ENCODE measurements at places on chromosomes 6 and 20. TPM values are rescaled to one million over a fixed set of nuclear protein-coding genes. Genes with fewer than 3 reads are reported as not detected.
A peak's percentile ranks its signal among the peaks of the same experiment; 100 is the strongest.

DNA sequence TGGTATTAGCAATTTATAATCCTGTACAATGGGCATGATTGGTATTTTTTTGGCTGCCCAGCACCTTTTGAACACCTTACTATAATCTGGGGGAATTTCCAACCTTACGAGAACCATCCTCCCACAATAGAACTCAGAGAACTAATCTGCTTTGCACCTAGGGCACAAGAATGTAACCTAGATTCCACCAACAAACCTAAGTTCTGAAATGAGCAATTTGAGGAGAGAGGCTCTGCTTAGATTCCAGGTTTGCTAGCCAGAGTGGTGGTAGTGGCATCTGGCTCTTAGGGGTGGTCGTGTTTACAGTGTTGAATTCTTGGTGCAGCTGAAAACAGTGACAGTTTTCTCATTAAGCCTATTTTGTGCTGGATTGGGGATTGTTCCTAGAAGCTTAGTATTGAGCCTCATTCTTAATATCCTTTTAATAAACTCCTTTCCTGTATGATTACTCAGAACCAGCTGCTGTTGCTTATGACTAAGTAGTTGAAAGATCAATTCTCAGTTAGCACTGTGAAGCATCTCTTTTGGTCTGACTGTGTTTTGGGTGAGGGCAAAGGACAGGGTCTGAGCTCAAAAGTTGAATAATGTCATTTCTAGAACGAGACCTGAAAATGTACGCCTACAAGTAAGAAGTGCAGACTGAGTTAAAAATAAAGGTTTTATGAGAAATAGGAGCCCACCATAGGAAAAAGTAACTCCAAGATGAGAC lies 385.6 kb downstream of the CDKAL1 start:
- no peaks in the 10 kb centered on the region for H3K27me3 ChIP-seq
- H3K4me3 ChIP-seq, result no peak overlapping the region
- H3K4me1 ChIP-seq, result peaks cover 14% of the 10 kb centered on the region
- DNase-seq, result peak; percentile 5
- peaks cover 20% of the 10 kb centered on the region for H3K36me3 ChIP-seq
- peak overlapping the region; percentile 42 for H3K27ac ChIP-seq

GRCh38 chr6:147207837-147208754 lies 3.9 kb downstream of the STXBP5 start:
- peaks cover 12% of the 10 kb centered on the region for H3K36me3 ChIP-seq
- H3K27ac ChIP-seq, result no peak overlapping the region
- no peaks in the 10 kb centered on the region for H3K27me3 ChIP-seq

Gene PRICKLE4
- total RNA-seq, result not detected

DNA sequence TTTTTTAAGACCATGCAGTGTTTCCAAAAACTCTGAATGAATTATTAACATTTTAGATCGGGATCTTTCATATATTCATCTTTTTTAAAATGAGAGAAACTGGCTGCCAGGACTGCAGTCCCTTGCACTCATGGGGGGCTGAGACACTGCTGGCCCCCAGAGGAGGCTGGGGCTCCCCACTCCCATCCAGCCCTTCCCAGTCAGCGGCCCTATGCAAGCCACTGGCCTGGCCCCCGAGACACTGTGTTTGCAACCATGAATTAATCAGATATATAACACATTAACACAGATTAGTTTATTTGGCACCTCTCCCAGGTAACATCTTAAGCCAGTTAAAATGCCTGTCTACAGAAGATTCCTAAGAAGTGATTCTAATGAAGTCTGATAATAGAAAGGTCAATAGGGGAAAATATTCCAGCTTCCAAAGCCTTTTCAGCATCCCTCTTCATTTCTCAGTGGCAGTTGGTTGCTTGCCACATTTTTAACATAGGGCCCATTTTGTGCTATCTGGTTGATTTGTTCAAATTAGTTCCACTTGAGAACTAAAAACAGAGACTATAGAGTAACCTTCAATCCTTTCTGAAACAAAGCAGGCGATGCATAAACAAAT lies 184.4 kb upstream of the FBXL4 start:
- H3K36me3 ChIP-seq, result no peaks in the 10 kb centered on the region
- no peaks in the 10 kb centered on the region for H3K4me1 ChIP-seq
- peaks cover 1% of the 10 kb centered on the region for H3K27me3 ChIP-seq
- no peak overlapping the region for H3K27ac ChIP-seq

- peak overlapping the region; percentile 99 for H3K27ac ChIP-seq
- no peak for DNase-seq
- peak overlapping the region; percentile 90 for H3K4me3 ChIP-seq
- no peaks in the 10 kb centered on the region for H3K27me3 ChIP-seq
Measured at GRCh38 chr6:29927275-29927569, 15.1 kb upstream of the HLA-A start.

DNA sequence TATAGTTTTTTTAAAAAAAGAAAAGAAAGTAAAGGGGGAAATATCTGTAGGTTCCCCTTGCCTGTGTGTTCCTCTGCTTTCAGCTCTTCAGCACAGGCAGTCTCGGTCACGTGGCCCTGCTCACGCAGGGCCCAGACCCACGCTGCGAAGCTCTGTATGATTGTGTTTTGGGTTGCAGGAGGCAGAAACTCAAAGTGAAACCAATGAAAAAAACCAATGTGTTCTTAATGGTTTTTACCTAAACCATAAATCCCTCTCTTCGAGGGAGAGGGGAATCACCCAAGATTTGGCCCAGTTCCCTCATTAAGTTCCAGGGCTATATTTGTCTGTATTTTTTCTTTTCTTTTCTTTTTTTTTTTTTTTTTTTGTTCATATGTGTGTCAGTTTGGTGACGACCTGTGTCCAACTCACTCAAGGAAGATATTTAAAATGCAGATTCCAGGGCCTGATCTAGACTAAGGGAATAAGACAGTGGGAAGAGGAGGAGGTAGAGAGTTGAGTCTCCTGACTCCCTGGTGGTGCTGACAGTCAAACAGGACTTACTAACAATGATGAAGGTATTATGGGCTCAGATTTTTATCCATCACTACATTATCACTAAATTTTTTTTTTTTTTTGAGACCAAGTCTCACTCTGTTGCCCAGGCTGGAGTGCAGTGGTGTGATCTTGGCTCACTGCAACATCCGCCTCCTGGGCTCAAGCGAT lies 33.8 kb upstream of the RREB1 start:
- peak overlapping the region; percentile 70 for H3K27ac ChIP-seq
- no peak overlapping the region for H3K4me3 ChIP-seq
- DNase-seq, result peak; percentile 88
- no peaks in the 10 kb centered on the region for H3K36me3 ChIP-seq

Gene CD24
- 1.4 TPM for total RNA-seq

GRCh38 chr20:57667924-57668782 lies 41.7 kb downstream of the PMEPA1 start:
- no peaks in the 10 kb centered on the region for H3K36me3 ChIP-seq
- H3K4me3 ChIP-seq, result no peak overlapping the region
- H3K27me3 ChIP-seq, result no peaks in the 10 kb centered on the region
- DNase-seq, result peak; percentile 20

DNA sequence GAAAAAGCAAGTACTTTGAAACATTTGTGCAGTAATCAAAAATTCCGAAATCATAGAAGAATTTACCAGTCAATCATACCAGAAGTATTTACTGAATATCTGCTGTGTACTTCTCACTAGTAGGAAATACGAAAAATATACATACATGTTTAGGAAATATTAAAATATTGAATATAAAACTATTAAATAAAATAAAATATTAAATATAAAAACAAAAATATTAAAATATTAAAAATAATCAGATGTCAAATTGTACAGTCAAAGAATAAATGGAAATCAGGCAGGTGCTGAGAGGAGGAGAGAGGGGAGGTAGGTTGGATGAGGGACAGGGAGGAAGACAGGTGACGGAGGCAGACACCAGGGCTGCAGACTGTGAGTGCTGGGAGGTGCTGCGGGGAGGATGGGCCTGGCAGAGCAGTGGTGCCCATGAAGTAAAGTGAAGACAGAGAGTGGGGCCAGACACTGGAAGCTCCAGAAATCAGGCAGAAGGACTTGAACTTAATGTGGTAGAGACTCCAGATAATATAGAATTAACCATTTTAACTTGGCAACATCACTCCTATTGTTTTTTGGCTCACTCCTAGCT lies 55.9 kb downstream of the PRKN start:
- no peaks in the 10 kb centered on the region for H3K36me3 ChIP-seq
- no peak overlapping the region for H3K4me3 ChIP-seq
- no peaks in the 10 kb centered on the region for H3K27me3 ChIP-seq
- H3K27ac ChIP-seq, result no peak overlapping the region

GRCh38 chr6:150153905-150154492 lies 11.2 kb downstream of the PPP1R14C start:
- H3K4me3 ChIP-seq, result no peak overlapping the region
- no peak for DNase-seq
- H3K27me3 ChIP-seq, result peaks cover 35% of the 10 kb centered on the region
- H3K36me3 ChIP-seq, result no peaks in the 10 kb centered on the region
- H3K27ac ChIP-seq, result no peak overlapping the region

DNA sequence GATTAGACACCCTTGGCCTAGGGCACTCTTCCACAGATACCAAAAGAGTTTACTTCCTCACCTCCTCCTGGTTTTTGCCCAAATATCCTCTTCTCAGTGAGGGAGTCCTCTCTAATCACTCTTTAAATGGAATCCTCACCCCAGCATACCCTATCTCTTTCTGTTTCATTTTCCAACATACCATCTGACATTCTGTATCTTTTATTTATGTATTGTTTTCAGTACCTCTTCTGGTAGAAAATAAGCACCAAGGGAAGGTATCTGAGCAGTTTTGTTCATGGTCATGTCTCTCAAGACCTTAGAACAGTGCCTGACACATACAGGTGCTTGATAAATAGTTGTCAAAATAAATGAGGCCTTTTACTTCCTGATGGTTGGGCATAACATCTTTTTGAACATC lies 55.1 kb downstream of the KIAA0408 start:
- peaks cover 15% of the 10 kb centered on the region for H3K4me1 ChIP-seq
- peak overlapping the region; percentile 27 for H3K27ac ChIP-seq
- no peaks in the 10 kb centered on the region for H3K36me3 ChIP-seq

Gene KIF25
- total RNA-seq, result not detected

- H3K4me1 ChIP-seq, result peaks cover 7% of the 10 kb centered on the region
- no peaks in the 10 kb centered on the region for H3K36me3 ChIP-seq
- H3K27ac ChIP-seq, result no peak overlapping the region
- peaks cover 17% of the 10 kb centered on the region for H3K27me3 ChIP-seq
- no peak for DNase-seq
Measured at GRCh38 chr20:57074386-57074785, 192.1 kb downstream of the BMP7 start.

- no peaks in the 10 kb centered on the region for H3K36me3 ChIP-seq
- H3K27ac ChIP-seq, result no peak overlapping the region
- no peak overlapping the region for H3K4me3 ChIP-seq
- H3K4me1 ChIP-seq, result peaks cover 3% of the 10 kb centered on the region
- H3K27me3 ChIP-seq, result peaks cover 7% of the 10 kb centered on the region
- DNase-seq, result no peak
Measured at GRCh38 chr20:20835897-20836296, 123.5 kb upstream of the RALGAPA2 start.

- H3K27ac ChIP-seq, result peak overlapping the region; percentile 71
- no peak for DNase-seq
- peaks cover 55% of the 10 kb centered on the region for H3K4me1 ChIP-seq
- peak overlapping the region; percentile 9 for H3K4me3 ChIP-seq
Measured at GRCh38 chr6:16503241-16503775, 258.0 kb downstream of the ATXN1 start.

GRCh38 chr20:1484438-1485116 lies 6.6 kb downstream of the SIRPB2 start:
- no peak overlapping the region for H3K27ac ChIP-seq
- H3K27me3 ChIP-seq, result peaks cover 26% of the 10 kb centered on the region
- H3K4me1 ChIP-seq, result no peaks in the 10 kb centered on the region
- no peak for DNase-seq

- no peak overlapping the region for H3K27ac ChIP-seq
- H3K27me3 ChIP-seq, result no peaks in the 10 kb centered on the region
- no peak for DNase-seq
- no peaks in the 10 kb centered on the region for H3K4me1 ChIP-seq
- H3K4me3 ChIP-seq, result no peak overlapping the region
- H3K36me3 ChIP-seq, result no peaks in the 10 kb centered on the region
Measured at GRCh38 chr6:122651604-122652003, 41.4 kb downstream of the PKIB start.

Gene ASIP
- not detected for total RNA-seq

Gene PPT2
- 21.7 TPM for total RNA-seq

DNA sequence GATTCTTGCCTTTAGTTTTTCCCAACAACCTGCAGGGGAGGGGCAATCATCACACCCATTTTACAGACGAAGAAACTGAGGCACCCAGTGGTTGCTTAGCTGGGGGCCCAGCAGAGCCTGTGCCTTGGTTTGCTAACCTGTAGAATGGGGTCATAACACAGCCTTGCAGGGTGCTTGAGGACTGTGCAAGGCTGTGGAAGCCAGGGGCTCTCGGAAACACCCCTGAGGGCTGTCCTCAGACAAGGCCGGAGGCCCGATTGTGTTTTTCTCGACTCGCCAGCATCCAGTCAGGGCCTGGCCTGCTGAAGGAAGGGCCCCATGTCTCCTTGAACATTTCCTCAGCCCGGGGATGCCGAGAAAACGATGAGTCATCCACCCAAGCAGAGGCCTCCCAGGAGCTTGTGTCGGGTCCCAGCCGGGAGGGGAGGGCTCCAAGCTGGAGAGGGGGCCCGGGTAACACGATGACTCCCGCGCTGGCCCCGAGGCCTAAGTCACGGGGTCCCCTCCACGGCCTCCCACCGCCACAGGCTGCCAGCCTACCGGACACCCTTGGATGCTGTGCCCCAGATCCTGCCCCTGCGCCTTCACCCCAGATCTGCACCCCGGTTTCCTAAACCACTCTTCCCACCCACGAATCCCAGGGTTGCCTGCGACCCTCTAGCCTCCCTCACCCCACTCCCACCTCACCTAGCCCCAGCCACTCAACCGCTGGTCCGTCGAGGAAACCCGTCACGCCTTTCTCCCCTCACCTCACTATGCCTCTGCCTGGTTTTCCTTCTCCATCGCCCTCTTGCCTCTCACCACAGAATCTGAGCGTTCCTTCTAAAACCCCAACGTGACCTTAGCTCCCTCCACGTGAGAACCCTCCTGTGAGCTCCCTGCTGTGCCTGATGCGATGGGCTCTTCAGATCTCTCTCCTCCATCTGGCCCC lies 10.6 kb downstream of the NOL4L start:
- no peak overlapping the region for H3K27ac ChIP-seq
- no peaks in the 10 kb centered on the region for H3K36me3 ChIP-seq
- no peak overlapping the region for H3K4me3 ChIP-seq
- H3K27me3 ChIP-seq, result no peaks in the 10 kb centered on the region
- H3K4me1 ChIP-seq, result peaks cover 46% of the 10 kb centered on the region

DNA sequence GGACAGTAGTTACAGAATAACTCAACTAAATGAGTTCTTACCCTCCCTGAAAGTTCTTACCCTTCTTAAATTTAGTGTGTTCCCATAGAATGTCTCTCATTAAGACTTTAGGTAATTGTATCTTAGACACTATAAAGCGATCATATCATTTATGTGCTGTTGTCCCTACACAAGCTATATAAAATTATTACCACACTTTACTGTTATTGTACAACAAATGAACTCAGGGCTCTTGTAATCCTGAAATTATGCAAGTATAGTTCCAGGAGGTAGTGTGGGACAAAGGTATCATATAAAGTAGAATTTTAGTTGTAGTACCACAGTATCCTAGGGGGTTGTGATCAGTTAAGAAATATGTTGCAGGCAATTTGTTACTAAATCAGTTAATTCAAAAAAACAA lies 167.4 kb upstream of the CARMIL1 start:
- H3K27me3 ChIP-seq, result no peaks in the 10 kb centered on the region
- no peak overlapping the region for H3K4me3 ChIP-seq
- no peak for DNase-seq
- H3K36me3 ChIP-seq, result peaks cover 80% of the 10 kb centered on the region
